ENCODE measurements at places on chromosomes 13 and 19.

DNA sequence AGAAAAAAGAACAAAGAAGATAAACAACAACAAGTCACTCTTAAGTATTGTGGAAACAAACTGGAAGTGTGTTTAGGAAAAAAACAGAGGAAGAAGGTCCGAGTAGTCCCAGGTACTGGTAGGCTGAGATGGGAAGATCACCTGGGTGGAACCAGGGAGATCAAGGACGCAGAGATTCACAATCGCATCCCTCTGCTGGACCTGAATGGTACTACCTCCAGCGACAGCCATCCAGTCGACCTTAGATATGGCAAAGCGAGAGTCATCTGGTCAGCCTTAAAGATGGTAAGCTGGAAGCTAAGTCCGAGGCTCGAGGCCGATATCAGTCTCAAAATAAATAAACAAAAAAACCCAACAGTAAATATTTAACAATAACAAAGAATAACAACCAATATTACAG is 44.9 kb upstream of the ZNF91 start:
- no peaks in the 10 kb centered on the region for H3K36me3 ChIP-seq
- H3K27ac ChIP-seq = no peak overlapping the region
- no peaks in the 10 kb centered on the region for H3K27me3 ChIP-seq
- no peak for DNase-seq
- no peak overlapping the region for H3K4me3 ChIP-seq

GRCh38 chr19:38326591-38326990 is 6.9 kb downstream of the KCNK6 start:
- H3K4me1 ChIP-seq = peaks cover 20% of the 10 kb centered on the region
- no peak overlapping the region for H3K27ac ChIP-seq
- no peak for DNase-seq

DNA sequence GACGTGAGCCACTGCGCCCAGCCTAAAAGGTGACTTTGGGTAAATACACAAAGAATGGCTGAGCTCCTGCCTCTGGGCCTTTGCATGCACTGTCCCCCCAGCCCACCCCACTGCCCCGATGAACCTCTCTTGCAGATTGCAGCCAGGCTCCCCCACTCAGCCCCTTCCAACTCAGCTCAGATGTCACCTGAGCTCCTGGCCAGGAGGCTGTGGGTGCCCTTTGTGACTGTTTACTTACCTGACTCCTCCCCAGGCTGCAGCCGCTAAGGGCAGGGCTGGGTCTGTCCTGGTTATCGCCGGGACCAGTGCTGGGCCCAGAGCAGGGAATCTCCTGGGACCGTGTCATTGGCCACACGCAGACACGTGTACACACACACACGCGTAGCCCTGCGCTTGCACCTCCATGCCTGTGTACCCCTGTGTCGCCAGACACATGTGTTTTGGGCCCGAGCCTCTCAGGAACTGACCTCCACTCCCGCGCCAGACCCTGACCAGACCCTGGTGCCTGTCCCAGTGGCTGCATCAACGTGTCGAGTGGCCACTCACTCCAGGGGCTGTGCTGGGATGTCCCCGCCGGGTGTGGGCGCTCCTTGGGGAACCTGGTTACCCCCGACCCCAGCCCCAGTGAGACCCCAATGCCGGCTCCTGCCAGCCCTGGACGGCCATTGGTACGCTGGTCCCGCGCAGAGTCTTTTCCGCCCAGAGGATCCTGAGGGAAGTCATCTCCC is 18.7 kb downstream of the EFNA2 start:
- peaks cover 6% of the 10 kb centered on the region for H3K27me3 ChIP-seq
- no peaks in the 10 kb centered on the region for H3K4me1 ChIP-seq
- no peak overlapping the region for H3K27ac ChIP-seq
- no peak for DNase-seq
- no peaks in the 10 kb centered on the region for H3K36me3 ChIP-seq

DNA sequence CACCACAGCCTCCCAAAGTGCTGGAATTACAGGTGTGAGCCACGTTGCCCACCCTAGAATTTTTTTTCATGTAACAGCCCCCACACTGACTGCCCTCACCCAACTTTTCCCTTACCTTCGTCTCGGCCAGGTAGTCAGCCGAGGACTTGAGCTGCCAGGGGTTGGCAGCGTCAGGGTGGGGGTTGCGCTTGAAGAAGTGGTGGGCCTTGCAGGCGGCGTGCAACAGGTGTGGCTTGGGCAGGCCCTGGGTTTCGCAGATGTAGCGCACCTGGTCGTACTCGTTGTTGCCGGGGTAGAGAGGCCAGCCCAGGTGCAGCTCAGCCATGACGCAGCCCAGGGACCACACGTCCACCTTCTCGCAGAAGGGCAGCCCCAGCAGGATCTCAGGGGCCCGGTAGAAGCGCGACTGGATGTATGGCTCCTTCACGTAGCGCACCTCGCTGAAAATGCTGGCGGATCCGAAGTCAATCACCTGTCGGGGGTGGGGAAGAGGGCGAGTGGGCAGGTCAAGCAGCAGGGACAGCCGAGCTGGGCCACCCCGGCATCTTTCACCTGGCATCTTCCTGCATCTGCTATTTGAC is 6.2 kb downstream of the HIPK4 start:
- DNase-seq = no peak
- no peaks in the 10 kb centered on the region for H3K27me3 ChIP-seq
- no peak overlapping the region for H3K4me3 ChIP-seq
- H3K4me1 ChIP-seq = peaks cover 2% of the 10 kb centered on the region
- no peak overlapping the region for H3K27ac ChIP-seq

- DNase-seq = no peak
- no peak overlapping the region for H3K27ac ChIP-seq
- H3K36me3 ChIP-seq = no peaks in the 10 kb centered on the region
- H3K4me3 ChIP-seq = no peak overlapping the region
- no peaks in the 10 kb centered on the region for H3K4me1 ChIP-seq
- no peaks in the 10 kb centered on the region for H3K27me3 ChIP-seq
Measured at GRCh38 chr13:72508392-72508791, 219.0 kb downstream of the MZT1 start.

DNA sequence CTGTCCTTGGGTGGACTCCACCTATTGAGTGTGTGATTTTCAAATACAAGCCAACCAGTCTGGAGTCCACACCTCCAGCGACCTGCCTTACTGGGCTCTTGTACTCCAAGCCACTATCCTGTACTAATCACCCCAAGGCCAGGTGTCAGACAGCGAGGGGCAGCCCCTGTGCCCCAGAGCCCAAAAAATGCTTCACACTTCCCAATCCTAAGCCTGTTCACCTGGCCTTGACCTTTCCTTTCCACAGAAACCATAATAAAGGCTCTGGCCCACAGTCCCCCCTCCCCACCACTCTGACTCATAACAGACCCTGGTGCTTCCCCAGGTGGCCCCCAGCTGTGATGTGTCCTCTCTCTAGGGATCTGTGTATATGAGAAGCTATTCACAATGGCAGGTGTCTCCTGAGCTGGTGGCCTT is 3.9 kb downstream of the CD209 start:
- no peaks in the 10 kb centered on the region for H3K27me3 ChIP-seq
- DNase-seq = no peak
- no peaks in the 10 kb centered on the region for H3K36me3 ChIP-seq
- H3K4me3 ChIP-seq = no peak overlapping the region
- H3K4me1 ChIP-seq = no peaks in the 10 kb centered on the region

- no peaks in the 10 kb centered on the region for H3K27me3 ChIP-seq
- peaks cover 56% of the 10 kb centered on the region for H3K36me3 ChIP-seq
- no peak overlapping the region for H3K4me3 ChIP-seq
- H3K4me1 ChIP-seq = peaks cover 36% of the 10 kb centered on the region
- H3K27ac ChIP-seq = peak overlapping the region; percentile 81
- no peak for DNase-seq
Measured at GRCh38 chr19:38290631-38291147, 13.4 kb upstream of the C19orf33 start.

DNA sequence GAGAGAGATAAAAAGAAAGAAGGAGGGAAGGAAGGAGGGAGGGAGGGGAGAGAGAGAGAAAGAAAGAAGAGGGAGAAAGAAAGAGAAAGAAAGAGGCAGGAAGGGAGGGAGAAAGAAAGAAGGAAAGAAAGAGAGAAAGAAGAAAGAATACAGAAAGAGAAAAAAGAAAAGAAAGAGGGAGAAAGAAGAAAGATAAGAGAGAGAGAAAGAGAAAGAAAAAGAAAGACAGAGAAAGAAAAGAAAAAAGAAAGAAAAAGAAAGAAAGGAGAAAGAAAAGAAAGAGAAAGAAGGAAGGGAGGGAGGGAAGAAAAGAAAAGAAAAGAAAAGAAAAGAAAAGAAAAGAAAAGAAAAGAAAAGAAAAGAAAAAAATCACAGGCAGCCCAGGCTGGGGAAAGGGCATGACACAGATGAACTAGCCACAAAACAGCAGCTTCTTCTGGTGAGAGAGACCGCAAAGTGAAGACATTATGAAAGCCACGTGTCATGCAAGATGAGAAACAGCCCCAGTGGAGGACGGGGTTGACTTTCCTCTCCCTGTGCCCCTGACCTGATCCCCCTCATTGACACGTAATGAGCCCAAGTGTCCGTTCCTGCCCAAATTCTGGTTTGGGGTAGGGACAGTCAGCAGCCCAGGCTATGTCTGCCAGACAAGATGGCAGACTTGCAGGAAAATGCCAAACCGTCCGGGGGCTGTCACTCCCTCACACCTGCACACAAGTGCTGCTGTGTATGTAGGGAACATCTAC is 102.1 kb downstream of the INSR start:
- H3K4me3 ChIP-seq = no peak overlapping the region
- no peaks in the 10 kb centered on the region for H3K36me3 ChIP-seq
- H3K4me1 ChIP-seq = no peaks in the 10 kb centered on the region
- no peak for DNase-seq

DNA sequence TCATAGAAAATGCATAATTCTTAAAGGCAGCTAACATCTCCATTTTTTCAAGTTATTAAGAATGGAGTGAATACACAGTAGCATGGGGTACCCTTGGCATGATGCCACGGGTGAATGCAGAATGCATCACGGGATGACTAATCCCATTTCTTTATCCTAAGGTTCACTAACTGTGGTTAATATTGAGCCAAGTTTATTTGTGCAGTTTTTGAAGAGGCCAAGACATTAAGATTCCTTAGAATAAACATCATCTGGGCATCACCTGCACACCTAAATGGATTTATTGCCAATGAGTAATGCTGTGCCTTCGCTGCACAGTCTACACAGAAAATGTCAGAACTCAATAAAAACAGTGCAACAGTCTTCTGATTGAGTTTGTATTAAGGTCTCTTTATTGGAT is 333.1 kb downstream of the GPC6 start:
- peak; percentile 77 for DNase-seq
- H3K4me1 ChIP-seq = peaks cover 31% of the 10 kb centered on the region
- H3K27ac ChIP-seq = peak overlapping the region; percentile 28

DNA sequence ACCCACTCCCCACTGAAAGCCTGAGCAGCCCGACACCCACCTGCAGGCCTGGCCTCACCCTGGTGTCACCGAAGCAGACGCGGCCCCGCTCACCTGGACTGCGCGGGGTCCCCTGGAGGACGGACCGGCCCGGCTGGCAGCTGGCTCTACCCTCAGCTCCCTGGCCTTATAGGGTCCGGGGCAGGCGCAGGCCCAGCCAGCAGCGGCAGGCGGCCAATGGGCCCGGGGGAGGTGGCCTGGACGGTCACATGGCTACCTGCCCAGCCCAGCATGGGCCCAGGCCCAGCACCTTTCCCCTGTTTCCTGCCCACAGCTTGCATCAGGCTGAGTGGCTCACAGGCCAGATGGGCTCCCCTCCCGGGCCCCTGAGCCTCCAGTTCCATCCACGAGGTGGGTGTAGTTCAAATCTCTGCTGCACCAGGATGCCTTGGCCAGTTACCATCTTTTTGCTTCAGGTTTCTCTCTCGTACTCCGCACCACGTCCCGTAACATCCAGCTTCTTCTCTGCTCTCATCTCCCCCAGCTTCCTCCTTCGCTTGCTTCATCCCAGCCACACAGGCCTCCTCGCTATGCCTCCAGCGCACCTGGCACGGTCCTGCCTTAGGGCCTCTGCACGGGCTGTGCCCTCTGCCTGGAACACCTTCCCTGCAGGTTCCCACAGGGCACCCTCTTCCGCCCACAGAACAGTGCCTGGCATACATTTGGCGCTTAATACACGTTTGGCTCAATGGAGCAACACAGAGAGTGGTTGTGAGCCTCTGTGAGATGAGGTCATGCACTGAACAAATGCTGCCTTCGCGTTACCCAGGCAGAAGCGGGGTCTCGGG is at the start of gene PLIN4:
Gene PLIN4, minus strand, starts transcription at position 142 of the 827 bp plus-strand sequence. CDS start 214 bp downstream, outside the sequence.
- DNase-seq = no peak
- no peak within 1 kb of the TSS for H3K27ac ChIP-seq
- peaks cover 11% of the 10 kb centered on the region for H3K4me1 ChIP-seq
- no peak within 1 kb of the TSS for H3K4me3 ChIP-seq
- H3K27me3 ChIP-seq = peaks cover 8% of the 10 kb centered on the region
- no peaks in the 10 kb centered on the region for H3K36me3 ChIP-seq

- H3K27me3 ChIP-seq = no peaks in the 10 kb centered on the region
- peaks cover 48% of the 10 kb centered on the region for H3K4me1 ChIP-seq
- peak overlapping the region; percentile 98 for H3K27ac ChIP-seq
- no peak overlapping the region for H3K4me3 ChIP-seq
Measured at GRCh38 chr13:73365252-73365651, 306.4 kb downstream of the KLF5 start.

GRCh38 chr13:47853236-47853635 is 147.8 kb downstream of the SUCLA2 start:
- no peak overlapping the region for H3K27ac ChIP-seq
- no peaks in the 10 kb centered on the region for H3K36me3 ChIP-seq
- H3K27me3 ChIP-seq = no peaks in the 10 kb centered on the region

- no peak overlapping the region for H3K4me3 ChIP-seq
- no peaks in the 10 kb centered on the region for H3K4me1 ChIP-seq
- no peak for DNase-seq
- H3K27me3 ChIP-seq = no peaks in the 10 kb centered on the region
- H3K36me3 ChIP-seq = no peaks in the 10 kb centered on the region
Measured at GRCh38 chr19:17671906-17672305, 16.2 kb downstream of the UNC13A start.

- no peaks in the 10 kb centered on the region for H3K36me3 ChIP-seq
- no peaks in the 10 kb centered on the region for H3K27me3 ChIP-seq
- no peak overlapping the region for H3K27ac ChIP-seq
- no peak for DNase-seq
- H3K4me1 ChIP-seq = no peaks in the 10 kb centered on the region
- H3K4me3 ChIP-seq = no peak overlapping the region
Measured at GRCh38 chr19:29031216-29031615, 181.7 kb downstream of the UQCRFS1 start.

- H3K27ac ChIP-seq = no peak overlapping the region
- DNase-seq = no peak
- no peaks in the 10 kb centered on the region for H3K27me3 ChIP-seq
- no peaks in the 10 kb centered on the region for H3K4me1 ChIP-seq
Measured at GRCh38 chr13:47337781-47338507, 441.1 kb upstream of the HTR2A start.

- H3K4me1 ChIP-seq = peaks cover 10% of the 10 kb centered on the region
- no peak for DNase-seq
- H3K36me3 ChIP-seq = peaks cover 9% of the 10 kb centered on the region
Measured at GRCh38 chr19:3192228-3192635, 6.5 kb downstream of the NCLN start.

DNA sequence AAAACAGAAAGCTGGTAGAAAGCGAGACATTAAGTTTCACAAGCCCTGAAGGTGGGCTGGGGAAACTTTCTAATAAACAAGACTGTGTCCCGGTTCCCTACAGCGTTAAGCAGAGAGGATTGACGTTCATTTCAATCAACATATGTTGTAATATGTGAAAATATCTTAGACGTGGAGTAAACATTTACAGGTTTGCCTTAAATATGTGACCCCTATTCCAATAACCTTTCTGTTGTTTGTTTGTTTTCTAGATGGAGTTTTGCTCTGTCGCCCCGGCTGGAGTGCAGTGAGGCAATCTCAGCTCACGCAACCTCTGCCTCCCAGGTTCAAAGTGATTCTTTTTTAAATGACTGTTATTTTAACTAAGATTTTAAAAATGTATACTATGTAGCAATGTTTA is 526.2 kb downstream of the SUCLA2 start:
- no peak overlapping the region for H3K4me3 ChIP-seq
- no peaks in the 10 kb centered on the region for H3K27me3 ChIP-seq
- H3K36me3 ChIP-seq = no peaks in the 10 kb centered on the region
- H3K27ac ChIP-seq = no peak overlapping the region

All from keratinocyte (primary cell).